ENCODE measurements at places on chromosomes 12 and 14.

DNA sequence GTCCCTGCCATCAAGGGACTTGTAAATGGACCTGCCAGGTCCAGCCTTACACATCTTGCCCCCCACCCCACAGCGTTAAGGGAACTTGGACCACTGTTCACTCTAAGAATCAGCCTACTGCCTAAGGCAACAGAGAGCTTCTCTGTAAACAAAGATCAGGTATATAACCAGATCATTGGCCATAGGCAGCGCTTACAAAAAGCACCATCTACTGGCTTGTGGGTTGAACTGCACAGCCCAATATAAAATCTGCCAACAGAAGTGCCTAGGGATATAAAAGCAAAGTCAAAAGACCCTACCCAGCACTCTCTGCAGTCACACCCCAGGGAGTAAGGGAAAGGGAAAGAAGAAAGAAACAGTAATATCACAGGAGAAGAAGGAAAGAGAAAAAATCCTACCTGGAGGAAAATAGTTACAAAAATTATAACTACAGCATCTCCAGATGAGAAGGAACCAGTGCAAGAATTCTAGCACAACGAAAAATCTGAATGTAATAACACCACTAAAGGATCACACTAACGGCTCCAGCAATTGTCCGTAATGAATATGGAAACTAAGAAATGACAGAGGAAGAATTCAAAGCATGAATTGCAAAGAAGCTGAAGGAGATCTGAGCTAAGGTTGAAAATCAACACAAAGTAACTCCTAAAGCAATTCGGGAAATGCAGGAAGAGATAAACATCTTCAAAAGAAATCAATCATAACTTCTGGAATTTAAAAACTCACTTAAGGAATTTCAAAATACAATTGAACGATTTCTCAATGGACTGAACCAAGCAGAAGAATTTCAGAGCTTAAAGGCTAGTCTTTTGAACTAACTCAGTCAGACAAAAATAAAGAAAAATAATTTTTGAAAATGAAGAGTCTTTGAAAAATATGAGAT, 95.2 kb upstream of the PCED1B start:
- peak; percentile 80 for DNase-seq

- no peak for DNase-seq
Observed at GRCh38 chr12:80756875-80757274, 40.2 kb downstream of the MYF5 start.

- DNase-seq, result no peak
Observed at GRCh38 chr12:79769860-79770485, 79.2 kb upstream of the PAWR start.

GRCh38 chr12:25764892-25765291, 193.6 kb upstream of the RASSF8 start:
- DNase-seq, result no peak

- DNase-seq, result no peak
Observed at GRCh38 chr12:29133181-29133580, 15.9 kb upstream of the FAR2 start.

GRCh38 chr12:68001486-68002466, 12.5 kb downstream of the IFNG-AS1 start:
- DNase-seq, result peak; percentile 55

- no peak for DNase-seq
Observed at GRCh38 chr14:34199585-34199984, 248.7 kb upstream of the EGLN3 start.

DNA sequence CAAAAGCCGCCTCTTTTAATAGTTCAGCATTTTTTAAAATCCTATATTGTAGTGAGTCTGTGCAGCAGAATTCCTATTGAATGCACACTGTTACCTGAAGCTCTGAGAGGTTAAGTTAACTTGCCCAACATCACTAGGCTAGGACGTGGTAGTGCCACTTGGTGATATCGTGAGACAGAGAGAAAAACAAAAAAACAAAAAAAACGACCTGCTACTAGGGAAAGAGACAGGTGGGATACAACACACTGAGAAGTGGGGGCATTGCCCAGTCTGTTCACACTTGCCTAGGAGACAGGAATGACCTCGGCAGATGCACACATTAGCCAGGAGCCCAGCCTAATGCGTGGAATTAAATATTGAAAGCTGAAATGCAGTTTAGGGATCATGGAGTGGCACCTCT, 129.7 kb upstream of the CCND2 start:
- peak; percentile 56 for DNase-seq

GRCh38 chr12:23204933-23205778, 580.2 kb downstream of the ETNK1 start:
- DNase-seq, result peak; percentile 72

DNA sequence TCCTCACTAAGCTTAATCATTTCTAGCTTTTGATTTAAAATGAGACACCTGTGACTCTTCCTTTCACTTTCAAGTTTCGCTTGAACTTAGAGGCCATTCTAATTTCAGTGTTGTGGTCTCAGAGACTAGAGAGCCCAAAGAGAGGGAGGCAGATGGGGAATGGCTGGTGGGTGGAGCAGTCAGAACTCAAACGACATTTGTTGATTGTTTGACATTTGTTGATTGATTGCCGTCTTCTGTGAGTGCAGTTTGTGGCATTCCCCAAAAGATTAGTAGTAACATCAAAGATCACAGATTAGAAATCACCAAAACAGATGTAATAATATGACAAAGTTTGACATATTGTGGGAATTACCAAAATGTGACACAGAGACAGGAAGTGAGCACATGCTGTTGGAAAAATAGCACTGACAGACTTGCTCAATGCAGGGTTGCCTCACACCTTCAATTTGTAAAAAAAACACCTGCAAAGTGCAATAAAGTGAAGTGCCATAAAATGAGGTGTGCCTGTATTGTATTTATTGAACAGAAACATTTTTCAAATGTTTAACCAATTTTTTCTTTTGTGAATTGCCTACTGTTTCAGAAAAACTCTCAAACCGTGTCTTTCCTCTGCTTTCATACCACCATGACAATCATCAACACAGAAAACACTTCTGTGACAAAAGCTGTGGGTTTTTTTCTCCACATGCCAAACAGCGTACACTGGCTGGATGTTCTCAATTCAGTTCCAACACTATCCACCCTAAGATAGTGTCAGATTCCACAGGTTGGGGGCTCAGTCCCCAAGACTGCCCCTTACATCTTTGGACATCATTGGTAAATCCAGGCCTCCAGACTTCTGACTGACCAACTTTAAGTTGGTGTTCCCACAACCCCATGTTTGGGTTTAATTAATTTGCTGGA, 376.3 kb upstream of the RGS6 start:
- no peak for DNase-seq

- no peak for DNase-seq
Observed at GRCh38 chr14:89108608-89109007, 284.2 kb downstream of the TTC8 start.

GRCh38 chr12:117662220-117662619, 300.8 kb upstream of the NOS1 start:
- DNase-seq, result no peak

DNA sequence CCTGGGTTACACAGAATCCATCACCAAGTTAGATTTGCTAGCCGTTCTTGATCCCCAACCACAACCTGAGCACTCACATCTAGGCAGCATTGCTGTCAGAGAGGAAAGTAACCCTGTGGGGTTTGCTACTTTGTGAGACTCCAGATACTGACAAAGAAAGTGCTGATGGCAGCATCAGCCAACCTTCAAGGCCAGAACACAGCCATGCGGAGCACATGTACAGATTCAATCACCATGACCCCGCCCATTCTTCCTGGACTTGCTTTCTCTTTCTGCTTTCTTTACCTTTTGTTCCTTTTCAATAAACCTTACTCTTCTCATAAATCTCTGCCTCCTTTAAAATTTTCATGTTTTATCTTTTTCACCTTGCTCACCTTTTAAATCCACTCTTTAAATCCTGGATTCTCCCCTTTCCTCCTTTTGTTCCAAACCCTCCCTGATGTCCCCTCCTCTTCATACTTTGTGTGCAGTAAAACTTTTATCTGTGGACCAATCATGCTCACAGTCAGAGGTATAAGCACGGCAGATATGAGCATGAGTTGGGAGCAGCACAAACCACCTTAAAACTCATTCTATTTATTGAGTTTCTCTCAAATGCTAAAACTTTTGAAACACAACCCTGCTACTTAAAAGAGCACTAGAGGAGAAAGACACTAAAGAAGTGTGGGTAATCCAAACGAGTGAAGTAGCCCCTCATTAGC, 21.9 kb upstream of the CERS5 start:
- no peak for DNase-seq

DNA sequence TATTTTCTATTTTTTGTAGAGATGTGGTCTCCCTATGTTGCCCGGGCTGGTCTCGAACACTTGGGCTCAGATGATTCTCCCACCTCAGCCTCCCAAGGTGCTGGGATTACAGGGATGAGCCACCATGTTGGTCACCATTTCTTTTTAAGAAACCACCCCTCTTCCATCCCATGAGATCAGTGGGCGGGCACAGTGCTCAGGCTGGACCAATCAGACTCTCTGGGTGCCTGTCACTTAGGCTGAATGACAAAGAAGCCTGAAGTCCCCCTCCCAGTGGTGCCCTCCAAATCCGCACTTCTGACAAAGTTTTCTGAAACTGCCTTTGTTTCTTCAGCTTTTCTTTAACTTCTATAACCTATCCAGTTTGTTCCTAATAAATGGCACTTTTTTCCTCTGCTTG, 48.2 kb downstream of the CALM1 start:
- peak; percentile 71 for DNase-seq

- DNase-seq, result no peak
Observed at GRCh38 chr14:105273062-105273461, 24.7 kb downstream of the BTBD6 start.

DNA sequence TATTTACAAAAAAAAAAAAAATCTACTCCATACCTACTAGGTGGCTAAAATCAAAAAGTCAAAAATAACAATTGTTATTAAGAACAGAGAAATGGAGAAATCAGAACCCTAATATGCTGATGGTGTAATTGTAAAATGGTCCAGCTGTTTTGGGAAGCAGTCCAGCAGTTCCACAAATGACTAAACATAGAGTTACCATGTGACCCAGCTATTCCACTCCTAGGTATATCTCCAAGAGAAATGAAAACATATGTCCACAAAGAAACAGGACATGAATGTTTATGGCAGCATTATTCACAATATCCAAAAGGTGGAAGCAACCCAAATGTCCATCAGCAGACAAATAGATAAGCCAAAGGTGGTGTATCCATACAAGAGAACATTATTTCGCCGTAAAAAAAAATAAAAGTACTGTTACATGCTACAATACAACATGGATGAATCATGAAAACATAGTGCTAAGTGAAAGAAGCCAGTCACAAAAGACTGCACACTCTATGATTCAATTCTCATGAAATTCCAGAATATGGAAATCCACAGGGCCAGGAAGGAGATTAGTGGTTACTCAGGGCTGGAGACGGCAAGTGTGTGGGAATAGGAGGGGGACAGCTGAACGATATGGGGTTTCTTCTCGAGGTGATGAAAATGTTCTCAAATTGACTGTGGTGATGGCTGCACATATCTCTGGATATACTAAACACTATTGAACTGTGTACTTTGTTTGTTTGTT, 9.1 kb upstream of the DPF3 start:
- no peak for DNase-seq

DNA sequence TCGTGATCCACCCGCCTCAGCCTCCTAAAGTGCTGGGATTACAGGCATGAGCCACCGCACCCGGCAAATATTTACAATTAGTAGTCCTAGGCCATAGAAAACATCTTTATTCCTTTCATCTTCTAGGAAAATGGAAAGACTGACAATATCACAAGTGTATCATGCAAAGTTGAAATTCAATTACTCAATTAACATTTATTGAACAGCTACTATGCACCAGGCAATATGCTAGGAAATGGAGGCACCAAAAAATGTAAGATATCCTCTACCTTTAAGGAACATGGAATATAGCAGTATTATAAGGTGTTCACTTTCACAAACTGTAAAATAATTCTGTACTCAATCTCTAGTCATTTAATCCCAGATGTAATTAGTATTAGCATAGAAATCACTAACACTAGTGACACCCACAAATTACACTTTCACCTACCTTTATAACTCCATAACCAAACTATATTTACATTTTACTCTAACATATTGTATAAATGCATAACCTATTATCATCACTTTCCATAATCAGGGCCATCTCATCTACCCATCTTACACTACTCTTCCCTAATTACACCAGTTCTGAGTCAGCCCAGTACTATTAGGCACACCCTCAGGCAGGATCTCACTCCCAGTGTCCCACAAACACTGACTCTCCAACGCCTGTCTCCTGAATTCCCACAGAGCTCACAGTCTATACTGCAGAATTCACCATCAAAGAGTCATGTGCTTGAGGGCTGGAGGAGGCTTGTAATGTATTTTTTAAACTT, 10.4 kb downstream of the CORO1C start:
- DNase-seq, result no peak

GRCh38 chr14:26056036-26056616, 541.7 kb downstream of the NOVA1 start:
- no peak for DNase-seq

- no peak for DNase-seq
Observed at GRCh38 chr14:90818715-90819114, 2.5 kb upstream of the TTC7B start.

DNA sequence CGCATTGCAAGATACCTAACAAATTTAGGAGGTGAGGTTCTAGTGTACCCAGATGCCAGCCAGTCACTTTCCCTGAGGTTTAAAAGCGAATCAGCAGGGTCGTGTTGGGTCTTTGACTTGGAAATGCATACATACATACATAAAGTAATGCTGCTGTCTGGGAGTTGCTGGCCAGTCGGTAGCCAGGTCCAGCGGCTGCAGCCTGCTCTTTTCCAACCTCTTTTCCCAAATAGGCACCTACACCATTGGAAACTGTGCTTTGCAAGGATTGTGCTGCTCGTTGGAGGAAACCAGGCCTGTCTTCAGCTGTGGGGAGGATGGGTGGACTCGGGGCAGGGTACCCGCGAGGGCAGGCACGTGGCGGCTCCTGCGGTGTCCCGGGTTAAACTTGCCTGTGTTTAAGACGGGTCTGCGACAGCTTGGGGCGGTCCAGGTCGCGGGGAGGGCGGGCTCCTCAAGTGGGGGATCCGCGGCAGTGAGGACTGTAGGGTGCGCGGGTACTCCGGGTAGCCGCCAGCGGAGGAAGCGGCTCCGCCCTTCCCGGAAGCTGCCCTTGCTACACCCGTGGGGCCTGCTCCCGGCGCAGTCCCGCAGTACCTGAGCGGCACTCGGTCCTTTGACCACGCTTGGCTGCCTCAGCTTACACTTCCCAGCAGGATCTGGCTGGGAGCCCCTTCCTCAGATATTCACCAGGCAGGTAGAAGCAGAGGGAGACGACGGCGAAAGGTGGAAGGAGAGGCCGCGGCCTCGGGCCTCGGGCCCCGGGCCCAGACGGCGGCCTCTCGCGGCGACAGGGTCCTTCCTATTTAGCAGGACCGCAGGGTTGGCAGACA, 2.7 kb downstream of the TTC6 start:
- peak; percentile 37 for DNase-seq

DNA sequence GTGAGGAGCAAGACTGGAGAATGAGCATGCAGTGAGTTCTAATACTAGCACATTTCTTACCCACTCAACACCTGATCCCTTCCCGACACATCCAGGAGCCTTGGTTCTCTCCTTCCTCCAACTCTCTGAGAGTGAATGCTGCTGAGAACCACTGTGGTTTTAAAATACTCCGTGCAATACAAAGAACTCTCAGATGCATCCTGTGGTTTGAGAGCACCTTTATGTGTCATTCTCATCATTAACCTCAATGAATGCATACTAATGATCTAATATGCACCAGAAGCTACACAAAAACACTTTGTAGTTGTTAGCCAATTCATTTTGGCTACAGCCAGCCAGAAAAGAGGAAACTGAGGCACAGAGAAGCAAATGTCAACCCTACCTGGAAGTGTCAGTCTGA, 87.6 kb downstream of the GALNT8 start:
- no peak for DNase-seq
